ENCODE measurements at places on chromosomes 1 and 21.
A peak's percentile ranks its signal among the peaks of the same experiment; 100 is the strongest.

DNA sequence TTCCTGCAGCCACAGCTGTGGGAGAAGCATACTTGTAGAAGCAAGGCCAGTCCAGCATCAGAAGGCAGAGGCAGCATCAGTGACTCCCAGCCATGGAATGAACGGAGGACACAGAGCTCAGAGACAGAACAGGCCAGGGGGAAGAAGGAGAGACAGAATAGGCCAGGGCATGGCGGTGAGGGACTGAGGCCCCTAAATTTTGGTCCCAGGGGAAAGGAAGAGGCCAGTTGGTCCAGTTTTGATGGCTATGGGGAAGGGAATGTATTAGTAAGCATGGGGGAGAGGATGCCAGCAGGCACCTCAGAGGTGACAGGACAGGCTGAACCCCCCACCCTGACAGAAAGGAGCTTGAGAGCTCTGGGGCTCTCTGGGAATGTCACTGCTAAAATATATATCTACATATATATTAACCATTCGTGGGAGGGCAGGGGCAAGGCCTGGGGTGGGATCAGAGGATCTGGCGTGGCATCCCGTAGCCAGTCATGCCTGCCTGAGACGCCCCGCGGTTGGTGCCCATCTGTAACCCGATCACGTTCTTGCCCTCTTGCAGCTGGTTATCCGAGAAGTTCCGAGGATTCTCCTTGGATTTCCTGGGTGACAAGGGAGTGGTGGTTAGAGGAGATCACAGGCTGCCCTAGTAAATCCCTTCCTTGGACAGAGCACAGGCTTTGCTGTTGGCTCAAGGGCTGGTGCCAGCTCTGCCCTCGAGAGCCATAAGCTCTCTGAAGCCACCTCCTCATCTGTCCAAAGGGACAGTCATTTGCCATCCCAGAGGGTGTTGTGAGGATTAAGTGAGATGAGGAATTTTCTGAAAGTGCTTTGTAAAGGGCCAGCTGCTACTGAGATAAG lies 6.7 kb downstream of the TAGLN2 start:
- no peak for DNase-seq

GRCh38 chr1:219325368-219325742 lies 151.7 kb downstream of the LYPLAL1 start:
- no peak for DNase-seq

GRCh38 chr1:235074523-235075047 lies 54.1 kb downstream of the TOMM20 start:
- DNase-seq, result peak; percentile 44

- DNase-seq, result no peak
These were observed 6.8 kb downstream of the TRNP1 start for GRCh38 chr1:27000090-27000816.

- DNase-seq, result no peak
These were observed 161.4 kb upstream of the LMO4 start for GRCh38 chr1:87167157-87167789.

DNA sequence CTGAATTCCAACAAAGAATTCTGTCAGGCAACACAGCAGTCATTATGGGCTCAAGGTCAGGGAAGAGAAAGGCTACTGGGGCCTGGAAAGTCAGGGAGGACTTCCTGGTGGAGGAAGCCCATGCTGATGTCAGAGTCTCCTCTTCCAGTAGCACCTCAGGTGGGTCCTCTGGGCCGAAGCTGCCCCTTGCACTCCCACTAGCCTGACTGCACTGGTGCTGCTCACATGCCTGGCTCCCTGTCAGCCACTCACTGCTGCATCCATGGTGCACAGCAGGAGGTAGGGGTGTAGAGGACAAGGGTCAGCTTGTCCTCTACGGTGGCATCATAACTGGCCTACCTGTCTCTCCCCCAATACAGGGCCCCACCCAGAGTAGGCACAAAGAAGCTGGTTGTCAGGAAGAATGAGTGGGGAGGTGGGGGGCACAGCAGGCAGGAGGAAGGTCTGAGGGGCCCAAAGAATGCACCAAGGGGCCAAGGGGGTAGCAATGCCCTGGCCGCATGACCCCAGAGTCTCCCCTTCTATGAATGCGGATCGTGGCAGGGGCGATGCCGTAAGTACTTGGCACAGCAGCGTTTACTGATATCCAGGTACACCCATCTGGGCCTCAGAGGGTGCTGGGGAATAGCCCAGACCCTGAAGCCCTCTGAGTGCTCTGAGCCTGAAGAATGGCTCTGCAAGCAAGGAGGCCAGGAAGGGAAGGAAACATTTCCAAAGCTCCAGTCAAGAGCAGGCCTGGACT lies 80.3 kb downstream of the GLIS1 start:
- no peak for DNase-seq

DNA sequence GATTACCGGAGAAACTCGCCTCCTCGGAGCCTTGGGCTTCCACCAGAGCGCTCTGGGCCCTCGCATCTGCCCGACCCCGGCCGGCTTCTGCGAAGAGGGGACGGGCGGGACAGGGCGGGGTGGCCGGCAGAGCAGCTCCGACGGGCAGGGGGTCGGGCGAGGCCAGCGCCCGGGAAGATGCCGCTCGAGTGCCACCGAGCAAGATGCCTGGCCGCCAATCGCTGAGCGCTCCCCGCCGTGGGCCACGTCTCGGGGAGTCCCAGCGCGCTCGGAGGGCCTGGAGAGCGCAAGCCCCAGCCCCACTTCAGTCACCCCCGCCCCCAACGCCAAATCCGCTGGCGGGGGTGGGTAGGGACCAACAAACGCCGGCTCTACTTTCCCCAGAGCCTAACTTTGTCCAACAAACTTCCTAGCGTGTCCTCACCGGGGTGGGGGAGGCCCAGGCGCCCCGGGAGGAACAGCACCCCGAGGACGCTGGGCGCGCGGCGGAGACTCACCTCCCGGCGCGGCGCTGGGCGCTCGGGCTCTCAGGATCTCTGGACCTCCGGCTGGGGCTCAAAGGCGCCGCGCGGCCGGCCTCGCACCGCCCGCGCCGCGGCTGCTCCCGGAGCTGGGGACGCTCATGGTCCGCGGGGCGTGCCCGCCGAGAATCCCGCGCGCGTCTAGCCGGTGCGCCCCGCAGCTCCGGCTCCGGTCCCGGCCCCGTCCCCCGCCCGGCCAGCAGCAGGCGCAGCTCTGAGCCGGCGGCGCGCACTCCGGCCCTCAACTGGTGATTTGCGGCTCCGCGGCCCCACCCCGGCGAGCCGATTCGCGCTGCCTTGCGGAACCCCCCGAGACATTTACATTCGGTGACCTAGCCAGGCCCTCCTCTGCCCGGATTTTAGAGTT lies at the start of gene BCAR3:
BCAR3 (minus strand) TSS at position 737 of the 888 bp plus-strand sequence. CDS start 6,907 bp downstream, outside the sequence.
- peak; percentile 6 for DNase-seq

- DNase-seq, result no peak
These were observed 320.9 kb upstream of the PROX1 start for GRCh38 chr1:213666922-213667321.

DNA sequence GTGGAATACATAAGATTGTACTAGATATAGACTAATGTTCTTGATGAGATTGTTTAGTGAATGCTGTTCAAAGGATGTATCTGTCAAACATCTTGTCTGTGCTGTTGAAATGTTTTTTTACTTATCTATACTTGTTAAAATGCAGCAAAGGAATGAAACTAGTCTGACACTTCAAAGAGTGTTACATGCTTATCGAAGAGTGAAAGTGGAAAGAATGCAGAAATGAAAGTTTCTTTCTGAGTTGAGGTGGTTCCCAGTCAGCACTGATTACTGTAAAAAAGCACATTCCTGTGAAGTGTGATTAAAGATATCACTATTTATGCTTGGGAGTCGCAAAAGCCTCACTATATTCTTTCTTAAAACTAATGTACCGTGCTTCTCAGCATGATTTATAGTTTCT lies 1225.2 kb downstream of the NCAM2 start:
- no peak for DNase-seq

DNA sequence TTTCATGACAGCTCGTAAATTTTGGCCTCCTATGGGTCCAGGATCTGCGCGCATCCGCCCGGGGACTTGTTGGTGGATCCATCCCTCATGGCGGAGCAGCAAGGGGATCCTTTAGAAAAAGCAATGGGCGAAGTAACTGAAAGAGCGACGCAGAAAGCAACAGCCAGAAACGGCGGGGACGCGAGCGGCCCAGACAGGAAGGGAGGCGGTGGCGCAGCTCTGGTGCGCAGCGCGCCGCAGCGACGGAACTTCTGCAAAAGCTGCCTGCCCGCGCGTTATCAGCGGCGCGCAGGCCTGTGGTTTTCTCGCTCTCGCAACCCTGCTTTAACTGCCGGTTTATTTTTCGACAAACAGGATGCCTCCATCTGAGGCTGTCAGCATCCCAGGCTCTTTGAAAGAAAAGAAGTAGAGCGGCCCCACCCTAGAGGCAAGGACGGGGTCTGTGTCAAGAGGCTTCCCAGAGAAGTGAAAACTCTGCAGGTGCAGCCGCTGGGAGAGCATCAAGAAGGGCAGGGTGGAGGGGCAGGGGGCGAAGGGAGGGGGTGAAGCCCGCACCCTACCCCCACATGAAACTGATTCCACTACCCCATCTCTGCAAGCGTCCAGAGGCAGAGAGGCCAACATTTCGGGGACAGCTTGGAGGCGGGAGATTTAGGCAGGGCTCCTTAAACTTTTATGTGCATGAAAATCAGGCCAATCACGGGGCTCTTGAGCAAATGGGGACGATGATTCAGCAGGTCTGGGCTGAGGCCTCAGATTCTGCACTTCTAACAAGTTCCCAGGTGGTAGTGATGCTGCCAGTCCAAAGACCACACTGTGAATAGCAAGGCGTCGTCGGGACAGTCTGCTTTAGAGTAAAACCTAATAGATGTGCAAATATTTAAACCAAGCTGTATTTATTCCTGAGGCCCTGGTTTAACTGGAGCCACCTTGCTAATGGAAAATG lies 22.2 kb downstream of the RUNX1 start:
- no peak for DNase-seq

GRCh38 chr1:156510709-156511108 lies 10.1 kb upstream of the MEF2D start:
- no peak for DNase-seq

- DNase-seq, result no peak
These were observed 1.5 kb downstream of the TGFB2 start for GRCh38 chr1:218346391-218347204.

- DNase-seq, result no peak
These were observed 14.5 kb downstream of the HHAT start for GRCh38 chr1:210342986-210343780.

- no peak for DNase-seq
These were observed 316.8 kb downstream of the PTBP2 start for GRCh38 chr1:97038410-97038809.

GRCh38 chr1:242854466-242854865 lies 330.0 kb upstream of the PLD5 start:
- no peak for DNase-seq

DNA sequence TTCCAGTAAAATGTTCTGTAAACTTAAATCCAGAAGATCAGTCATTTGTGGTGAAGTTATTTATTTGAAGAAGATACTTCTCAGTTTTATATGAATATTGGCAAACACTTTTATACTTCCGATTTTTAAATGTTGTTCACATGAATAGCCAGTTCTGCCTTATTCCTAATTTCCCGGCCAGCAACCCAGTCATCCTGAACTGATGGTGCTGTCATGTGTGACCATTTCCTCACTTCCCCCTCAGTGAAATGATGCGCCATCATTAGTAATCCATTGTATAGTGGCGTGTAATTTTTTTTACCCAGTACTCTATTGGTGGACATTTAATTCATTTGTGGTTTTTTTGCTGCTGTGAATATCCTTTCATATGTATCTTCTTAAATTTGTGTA lies 16.4 kb downstream of the GPSM2 start:
- no peak for DNase-seq

- no peak for DNase-seq
These were observed 932 bp downstream of the MAP10 start for GRCh38 chr1:232806186-232806510.

- DNase-seq, result no peak
These were observed 220.8 kb upstream of the KIAA0040 start for GRCh38 chr1:175413367-175413766.

GRCh38 chr1:19695772-19696171 lies 31.1 kb downstream of the HTR6 start:
- no peak for DNase-seq

GRCh38 chr1:24149866-24150233 lies 6.9 kb upstream of the IL22RA1 start:
- no peak for DNase-seq

DNA sequence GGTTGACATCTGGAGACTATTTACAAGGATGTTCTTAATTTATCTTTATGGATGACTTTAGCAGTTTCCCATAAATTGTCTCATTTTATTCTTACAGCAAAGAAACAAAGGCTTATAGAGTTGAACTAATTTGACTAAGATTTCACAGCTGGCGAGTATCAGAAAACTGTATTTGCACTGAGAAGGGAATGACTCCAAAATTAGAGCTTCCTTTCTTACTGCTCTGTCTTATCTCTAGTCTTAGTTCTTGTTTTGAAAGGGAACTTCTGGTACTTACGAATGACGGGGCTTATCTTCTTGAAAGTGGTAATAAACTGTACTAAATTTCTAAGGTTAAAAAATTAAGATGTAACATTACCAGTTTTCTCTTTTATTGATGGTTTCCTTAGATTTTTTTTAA lies 13.6 kb downstream of the CNST start:
- DNase-seq, result no peak

Data from GOT3 (cell line).